Psoas muscle (tissue), 8 donors: ENCODE measurements at places on chromosomes 4 and X. TPM values are rescaled to one million over a fixed set of nuclear protein-coding genes. Genes with fewer than 3 reads are reported as not detected.

- no peak for DNase-seq
Observed at GRCh38 chrX:38205039-38205438, 15.6 kb downstream of the SRPX start.

GRCh38 chrX:6852869-6853268 is 294.6 kb upstream of the STS start:
- no peak for DNase-seq

- DNase-seq = no peak
Observed at GRCh38 chrX:22366166-22366702, 93.5 kb downstream of the CBLL2 start.

DNA sequence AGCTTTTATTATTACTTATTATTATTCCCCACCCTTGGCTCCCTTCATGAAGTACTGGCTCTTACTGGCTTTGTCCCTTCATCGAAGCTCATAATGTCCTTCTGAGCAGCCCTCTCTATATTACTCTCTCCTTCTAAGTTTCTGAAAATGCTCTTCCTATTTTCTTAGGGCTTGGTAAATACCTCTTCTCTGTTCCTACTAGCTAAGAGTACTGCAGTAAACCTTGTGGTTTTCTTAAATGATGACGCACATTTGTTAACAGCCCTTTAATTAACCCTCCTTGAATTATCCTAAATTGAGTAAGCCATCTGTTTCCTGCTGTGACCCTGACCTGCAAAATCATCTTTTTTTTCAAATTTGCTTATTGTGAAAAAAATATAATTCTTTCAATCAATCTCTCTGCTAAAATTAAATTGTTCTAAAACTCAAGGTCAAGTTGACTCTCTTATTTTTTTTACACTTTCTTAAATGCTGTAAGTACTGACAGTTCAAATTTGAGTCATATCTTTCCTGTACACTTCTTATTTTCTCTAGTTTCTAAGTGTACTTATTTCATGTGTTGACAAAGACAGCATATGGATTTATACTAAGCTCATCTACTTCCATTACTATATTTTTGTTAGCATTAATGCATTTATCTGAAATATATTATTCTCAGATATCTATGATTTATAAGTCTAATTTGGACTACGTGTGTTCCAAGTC is 148.9 kb downstream of the ADAM29 start:
- DNase-seq = no peak

GRCh38 chrX:51144828-51145442 is 187.7 kb upstream of the NUDT10 start:
- DNase-seq = no peak

GAGE12C gene
- total RNA-seq = not detected

KLHL13 gene
- total RNA-seq = 1.3 TPM

ACE2 gene
- total RNA-seq = 0.54 TPM

PHEX gene
- total RNA-seq = 0.11 TPM
